Foreskin fibroblast (primary cell): ENCODE measurements at places on chromosomes 12 and 14.

DNA sequence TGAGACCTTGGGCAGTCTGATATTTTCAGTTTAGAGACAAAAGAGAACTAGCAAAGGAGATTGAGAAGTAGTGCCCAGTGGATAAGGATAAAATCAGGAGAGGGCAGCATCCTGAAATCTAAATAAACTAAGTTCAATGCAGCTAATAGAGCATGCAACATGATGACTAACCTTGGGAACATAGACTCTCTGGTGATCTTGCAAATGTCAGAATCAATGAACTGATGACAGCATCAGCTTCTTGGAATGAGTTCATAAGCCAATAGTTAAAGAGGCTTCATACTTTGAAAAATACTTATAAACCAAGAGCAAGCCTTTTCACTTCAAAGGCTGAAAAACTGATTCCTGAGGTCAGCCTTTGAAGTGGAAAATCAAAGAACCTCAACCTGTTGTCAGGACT, 8.2 kb downstream of the TAS2R19 start:
- DNase-seq, result peak; percentile 15

DNA sequence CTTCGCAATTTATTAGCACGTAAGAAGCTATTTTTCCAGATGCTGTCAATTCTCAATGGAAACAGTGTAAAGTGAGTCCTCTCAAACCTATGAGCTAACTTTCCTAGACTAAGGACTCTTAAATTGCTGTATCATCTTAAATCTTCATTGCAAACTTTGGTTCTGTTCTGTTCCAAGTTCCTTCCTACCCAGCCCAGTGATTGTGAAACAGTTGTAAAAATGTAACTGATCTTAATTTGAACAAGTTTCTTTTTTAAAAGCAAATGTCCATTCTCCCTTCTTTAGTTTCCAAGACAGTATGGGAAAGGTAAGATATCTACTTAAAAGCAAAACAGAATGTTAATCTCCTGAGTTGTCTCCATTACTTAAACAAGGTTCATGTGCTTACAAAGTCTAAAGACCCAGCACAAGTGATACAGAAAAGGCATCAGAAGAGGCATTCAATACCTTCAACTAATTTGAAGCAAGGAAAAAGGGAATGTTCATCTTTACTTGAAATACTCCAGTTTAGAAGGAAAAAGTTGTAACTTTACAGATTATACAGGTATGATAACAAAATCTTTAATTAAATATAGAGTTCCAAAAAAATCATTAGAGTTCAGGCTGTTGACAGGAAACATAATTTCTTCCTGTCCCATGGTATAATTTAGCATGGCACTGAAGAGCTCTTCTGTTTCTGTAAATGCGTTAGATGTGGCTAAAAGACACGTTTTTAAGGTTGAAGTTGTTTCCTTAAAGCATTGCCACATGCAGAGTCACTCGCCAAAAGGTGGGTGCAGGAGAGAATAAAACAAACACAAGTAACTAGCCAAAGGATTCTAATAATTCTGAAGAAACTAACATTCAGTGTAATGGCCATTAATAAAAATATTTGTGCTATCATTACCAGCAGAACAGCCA, 101.5 kb upstream of the USP15 start:
- no peak for DNase-seq

DNA sequence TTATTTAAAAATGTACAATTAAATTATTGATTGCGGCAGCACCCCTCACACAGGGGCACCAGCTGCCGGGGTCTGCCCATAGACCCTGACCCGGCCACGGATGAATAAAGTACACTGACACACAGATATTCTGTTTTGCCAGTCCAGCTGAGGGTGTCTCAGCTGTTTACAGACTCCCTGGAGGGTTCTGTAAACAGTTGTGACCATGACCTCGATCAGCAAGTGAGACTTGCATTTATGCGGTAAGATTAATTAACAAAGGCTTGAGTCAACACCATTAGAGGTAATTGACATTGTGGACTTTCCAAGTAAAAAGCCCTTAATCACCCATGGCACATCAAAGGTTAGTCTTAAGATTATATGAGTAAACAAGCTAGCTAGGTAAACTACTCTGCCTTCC, 94.3 kb downstream of the FUT8 start:
- DNase-seq, result no peak

DNA sequence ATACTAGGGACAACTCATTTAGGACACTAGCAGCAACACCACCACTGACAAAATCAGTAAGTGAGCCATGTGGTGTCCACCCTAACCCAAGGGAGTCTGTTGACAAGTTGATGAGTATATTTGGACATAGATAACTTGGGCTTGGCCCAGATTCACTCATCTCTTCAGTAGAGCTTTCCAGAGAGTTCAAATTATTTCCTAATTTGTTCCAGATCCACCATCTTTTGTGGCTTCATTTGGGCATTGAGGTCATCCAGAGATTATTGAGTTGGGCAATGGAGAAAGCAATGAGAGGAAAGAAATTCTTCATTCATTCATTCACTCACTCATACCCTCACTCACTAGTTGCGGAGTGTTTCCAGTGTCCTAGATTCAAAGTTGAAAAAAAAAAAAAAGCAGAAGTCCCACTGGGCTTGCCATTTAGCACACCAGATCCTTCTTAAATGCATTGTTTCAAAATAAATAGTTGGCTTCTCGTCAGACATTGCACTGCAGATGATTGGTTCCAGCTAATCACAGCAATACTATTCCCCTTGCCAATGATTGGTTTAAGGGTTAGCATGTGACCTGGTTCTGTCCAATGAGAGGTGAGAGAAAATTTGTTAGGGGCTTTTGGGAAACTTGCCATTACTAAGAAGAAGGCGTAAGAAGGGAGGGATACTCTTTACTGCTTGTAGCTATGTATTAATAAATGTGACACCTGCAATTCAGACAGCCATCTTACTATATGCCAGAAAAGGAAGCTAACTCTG, 31.8 kb upstream of the WSCD2 start:
- no peak for DNase-seq

- DNase-seq, result no peak
Observed at GRCh38 chr14:50360851-50361250, 35.8 kb downstream of the CDKL1 start.

- DNase-seq, result peak; percentile 85
Observed at GRCh38 chr12:65867394-65867793, 43.1 kb downstream of the HMGA2 start.

GRCh38 chr12:112029301-112029700, 16.1 kb downstream of the ERP29 start:
- no peak for DNase-seq

- DNase-seq, result no peak
Observed at GRCh38 chr12:31485571-31485970, 105.4 kb downstream of the DENND5B start.

GRCh38 chr12:13875744-13876143, 105.7 kb downstream of the GRIN2B start:
- no peak for DNase-seq

- peak; percentile 85 for DNase-seq
Observed at GRCh38 chr12:13233830-13234641, 37.5 kb downstream of the EMP1 start.

GRCh38 chr14:54893151-54893760, 9.4 kb downstream of the GCH1 start:
- peak; percentile 72 for DNase-seq

GRCh38 chr12:45970391-45970790, 20.0 kb downstream of the SCAF11 start:
- DNase-seq, result no peak

- DNase-seq, result no peak
Observed at GRCh38 chr12:65325183-65325582, 46.7 kb downstream of the MSRB3 start.

DNA sequence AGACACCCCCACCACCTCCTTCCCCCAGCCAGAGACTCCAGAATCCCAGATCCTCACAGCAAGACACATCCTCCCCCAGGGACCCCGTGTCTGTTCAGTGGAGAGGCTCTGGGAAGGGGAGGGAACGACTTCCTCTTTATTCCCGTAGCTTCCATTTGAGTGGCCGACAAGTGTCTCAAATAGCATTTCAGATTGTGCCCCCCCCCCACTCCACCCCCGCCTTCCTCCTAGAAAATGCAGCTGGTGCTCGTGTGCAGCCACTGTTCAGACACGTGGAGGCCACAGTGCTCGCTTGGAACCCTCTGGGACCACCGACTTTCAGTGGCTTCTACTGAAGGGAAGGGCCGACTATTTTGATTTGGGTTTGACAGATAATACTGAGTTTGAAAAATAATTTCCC, 14.3 kb downstream of the PPP2R5C start:
- DNase-seq, result no peak

DNA sequence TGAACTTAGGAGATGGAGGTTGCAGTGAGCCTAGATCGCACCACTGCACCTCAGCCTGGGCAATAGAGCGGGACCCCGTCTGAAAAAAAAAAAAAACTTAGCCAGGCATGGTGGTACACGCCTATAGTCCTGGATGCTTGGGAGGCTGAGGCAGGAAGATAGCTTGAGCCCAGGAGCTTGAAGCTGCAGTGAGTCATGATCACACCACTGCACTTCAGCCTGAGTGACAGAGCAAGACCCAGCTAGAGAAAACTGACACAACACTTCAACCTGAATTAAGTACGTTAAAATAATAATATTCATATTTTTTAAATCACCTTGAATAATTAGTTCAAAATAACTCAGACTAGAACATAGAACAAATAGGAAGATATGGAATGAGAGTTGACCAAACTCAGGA, 5.7 kb upstream of the CATSPERB start:
- DNase-seq, result no peak

- no peak for DNase-seq
Observed at GRCh38 chr14:96901227-96901626, 104.0 kb downstream of the VRK1 start.

DNA sequence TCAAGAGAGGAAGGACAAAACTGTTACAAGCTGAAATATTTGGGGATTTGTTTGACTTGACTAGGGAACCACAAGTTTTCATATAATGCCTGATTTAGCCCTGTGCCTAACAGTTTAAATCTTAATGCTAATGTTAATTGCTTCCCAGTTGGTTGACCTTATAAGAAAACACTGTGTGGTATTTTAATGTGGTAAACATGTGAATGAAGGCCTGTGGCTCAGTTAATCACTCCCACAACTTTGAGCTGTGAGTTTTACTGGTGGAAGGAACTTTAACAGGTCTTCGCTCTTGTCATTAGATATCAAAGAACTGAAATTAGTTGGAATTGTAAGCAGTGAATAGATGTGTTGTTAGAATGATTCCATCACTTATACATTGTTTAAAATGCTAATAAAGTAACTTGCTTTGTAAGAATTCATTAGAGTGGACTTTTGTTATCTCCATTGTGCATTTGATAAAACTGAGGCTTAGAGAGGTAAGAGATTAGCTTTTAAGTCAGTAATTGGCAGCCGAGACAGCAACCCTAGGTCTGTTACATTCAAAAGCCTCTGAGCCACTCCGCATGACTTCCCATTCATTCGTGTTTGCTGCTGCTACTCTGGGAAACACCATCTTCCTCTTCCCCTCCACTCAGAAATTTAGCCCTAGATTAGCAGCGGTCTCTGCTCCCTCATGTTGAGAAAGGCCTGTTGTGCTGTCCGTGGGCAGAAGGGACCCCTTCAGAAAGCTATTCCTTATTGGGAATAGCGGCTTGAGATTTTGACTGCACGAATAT, 1.0 kb upstream of the TBK1 start:
- peak; percentile 57 for DNase-seq

DNA sequence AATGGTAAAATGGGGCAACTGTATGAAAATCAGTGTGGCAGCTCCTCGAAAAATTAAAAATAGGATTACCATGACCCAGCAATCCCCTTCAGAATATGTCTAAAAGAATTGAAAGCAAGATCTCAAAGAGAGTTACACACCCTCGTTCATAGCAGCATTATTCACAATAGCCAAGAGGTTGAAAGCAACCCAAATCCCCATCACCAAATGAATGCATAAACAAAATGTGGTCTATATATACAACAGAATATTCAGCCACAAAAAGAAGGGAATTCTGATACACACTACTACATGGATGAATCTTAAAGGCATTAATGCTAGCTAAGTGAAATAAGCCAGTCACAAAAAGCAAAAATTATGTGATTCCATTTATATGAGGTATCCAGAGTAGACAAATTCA, 27.2 kb downstream of the RAD52 start:
- no peak for DNase-seq

GRCh38 chr14:92247947-92248346, 75.0 kb upstream of the SLC24A4 start:
- DNase-seq, result no peak

GRCh38 chr14:89544636-89545301, 127.7 kb upstream of the FOXN3 start:
- peak; percentile 31 for DNase-seq
